Naive thymus-derived CD8-positive, alpha-beta T cell (primary cell): ENCODE measurements at places on chromosomes 2 and 18. TPM values are rescaled to one million over a fixed set of nuclear protein-coding genes. Genes with fewer than 3 reads are reported as not detected.
A peak's percentile ranks its signal among the peaks of the same experiment; 100 is the strongest.

The SLC11A1 gene
- 1.2 TPM for total RNA-seq

- H3K36me3 ChIP-seq: no peaks in the 10 kb centered on the region
- H3K27ac ChIP-seq: no peak overlapping the region
- peaks cover 7% of the 10 kb centered on the region for H3K27me3 ChIP-seq
- H3K4me3 ChIP-seq: no peak overlapping the region
These were observed 70.0 kb upstream of the NEUROD1 start for GRCh38 chr2:181750305-181750704.

DNA sequence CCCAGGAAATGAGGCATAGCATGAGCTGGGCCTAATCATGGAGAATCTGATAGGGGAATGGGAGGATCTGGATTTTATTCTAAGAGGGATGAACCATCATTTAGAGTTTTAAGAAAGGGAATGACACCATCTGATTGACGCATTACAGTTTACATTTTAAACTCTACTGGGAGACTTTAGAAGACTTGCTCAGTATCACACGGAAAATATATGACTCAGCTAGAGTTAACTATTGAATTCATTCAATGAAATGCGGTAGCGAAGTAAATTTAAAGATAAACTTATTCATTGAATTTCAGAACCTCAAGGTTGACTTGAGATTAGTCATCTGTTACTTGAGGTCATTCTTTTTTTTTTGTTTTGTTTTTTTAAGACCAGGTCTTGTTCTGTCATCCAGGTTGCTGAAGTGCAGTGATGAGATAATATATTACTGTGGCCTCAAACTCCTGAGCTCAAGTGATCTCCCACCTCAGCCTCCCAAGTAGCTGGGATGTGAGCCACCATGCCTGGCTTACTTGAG lies 25.0 kb downstream of the MC4R start:
- H3K4me1 ChIP-seq: no peaks in the 10 kb centered on the region
- no peak overlapping the region for H3K27ac ChIP-seq
- no peaks in the 10 kb centered on the region for H3K27me3 ChIP-seq
- no peak overlapping the region for H3K4me3 ChIP-seq

- H3K36me3 ChIP-seq: no peaks in the 10 kb centered on the region
- H3K27me3 ChIP-seq: no peaks in the 10 kb centered on the region
- peaks cover 16% of the 10 kb centered on the region for H3K4me1 ChIP-seq
These were observed 153.7 kb downstream of the TGIF1 start for GRCh38 chr18:3603421-3604234.

GRCh38 chr2:241618829-241619228 lies 18.1 kb downstream of the THAP4 start:
- no peaks in the 10 kb centered on the region for H3K36me3 ChIP-seq
- peaks cover 41% of the 10 kb centered on the region for H3K4me1 ChIP-seq
- DNase-seq: no peak
- H3K27ac ChIP-seq: peak overlapping the region; percentile 89

DNA sequence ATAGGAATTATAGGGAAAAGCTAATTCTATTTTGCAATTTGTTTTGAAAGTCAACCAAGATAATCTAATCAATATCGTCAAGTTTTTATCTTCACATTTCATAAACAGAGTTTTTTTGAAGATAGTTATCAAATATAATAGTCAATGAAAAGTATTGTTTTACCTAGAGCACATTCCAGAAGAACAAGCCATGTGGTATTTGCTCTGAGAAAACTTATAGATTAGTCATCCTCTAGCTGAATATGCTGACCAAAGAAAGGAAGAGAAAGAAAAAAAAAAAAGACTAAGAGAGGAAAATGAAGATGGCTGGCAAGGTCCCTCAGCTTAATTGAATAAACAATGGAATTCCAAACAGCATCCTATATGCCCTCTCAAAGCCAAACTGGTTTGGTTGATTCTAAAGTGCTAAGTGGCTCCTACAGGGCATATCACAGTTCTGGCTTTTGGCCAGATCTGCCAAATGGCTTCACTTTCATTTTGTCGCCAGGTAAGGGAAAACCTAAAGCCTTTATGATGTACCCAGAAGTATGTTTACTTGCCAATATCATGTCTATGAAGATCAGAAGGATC lies 132.6 kb downstream of the VWC2L start:
- no peak overlapping the region for H3K4me3 ChIP-seq
- H3K4me1 ChIP-seq: no peaks in the 10 kb centered on the region
- H3K36me3 ChIP-seq: no peaks in the 10 kb centered on the region
- H3K27ac ChIP-seq: no peak overlapping the region
- DNase-seq: no peak
